H1 (cell line): ENCODE measurements at places on chromosomes 12 and 14. TPM values are rescaled to one million over a fixed set of nuclear protein-coding genes. Genes with fewer than 3 reads are reported as not detected.

The ACSS3 gene
- 22.7 and 24.0 TPM in 2 replicates for total RNA-seq

- H3K36me3 ChIP-seq: no peaks in the 10 kb centered on the region
- no peak overlapping the region for H3K27ac ChIP-seq
- H3K4me3 ChIP-seq: no peak overlapping the region
- H3K27me3 ChIP-seq: no peaks in the 10 kb centered on the region
- peaks cover 2% of the 10 kb centered on the region for H3K4me1 ChIP-seq
- DNase-seq: no peak
Observed at GRCh38 chr14:61433828-61434227, 112.4 kb downstream of the PRKCH start.

DNA sequence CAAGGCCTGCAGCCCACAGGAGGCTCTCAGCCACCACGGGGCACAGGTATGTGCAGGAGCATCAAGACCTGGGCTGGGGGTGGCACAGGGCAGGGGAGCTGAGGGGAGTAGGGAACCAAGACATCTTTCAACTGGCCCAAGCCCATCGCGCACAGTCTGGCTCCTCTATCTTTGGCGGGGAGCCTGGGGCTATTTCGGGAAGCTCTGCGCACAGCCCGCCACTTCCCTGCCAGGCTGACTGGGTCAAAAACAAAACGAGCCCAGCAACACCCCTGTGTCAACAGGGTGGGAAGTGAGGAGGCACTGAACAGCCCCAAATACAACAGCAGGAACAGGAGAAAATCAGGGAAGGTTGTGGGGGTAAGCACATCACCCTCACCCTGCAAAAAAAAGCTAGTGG is 83.9 kb downstream of the ARL6IP4 start:
- H3K27me3 ChIP-seq: no peaks in the 10 kb centered on the region
- no peak overlapping the region for H3K4me3 ChIP-seq
- no peak for DNase-seq
- no peaks in the 10 kb centered on the region for H3K36me3 ChIP-seq

DNA sequence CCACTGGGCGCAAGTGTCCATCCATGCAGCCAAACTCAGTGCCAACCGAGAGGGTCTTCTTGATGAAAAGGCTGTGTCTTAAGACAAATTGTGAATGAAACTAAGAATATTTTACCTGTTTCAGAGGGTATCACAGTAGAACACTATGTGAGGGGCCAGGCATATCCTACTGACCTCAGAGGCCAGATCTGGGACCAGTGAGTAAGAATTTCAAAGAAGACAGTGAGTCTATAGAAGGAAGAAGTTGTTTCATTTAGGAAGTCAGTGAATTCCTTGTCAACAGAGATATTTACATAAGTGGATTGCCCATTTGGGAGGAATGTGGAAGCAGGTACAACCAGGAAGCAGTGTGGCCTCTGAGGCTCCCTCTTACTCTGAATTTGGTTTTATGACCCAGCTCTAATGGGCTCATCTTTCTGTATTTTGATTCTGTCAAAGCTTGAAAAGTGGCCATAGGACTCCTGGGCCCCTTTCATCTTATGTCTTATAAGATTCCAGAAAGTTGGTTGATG is 137.4 kb downstream of the ZNF664 start:
- H3K36me3 ChIP-seq: no peaks in the 10 kb centered on the region
- no peaks in the 10 kb centered on the region for H3K27me3 ChIP-seq
- peaks cover 11% of the 10 kb centered on the region for H3K4me1 ChIP-seq
- H3K4me3 ChIP-seq: no peak overlapping the region
- DNase-seq: no peak
- H3K27ac ChIP-seq: no peak overlapping the region

DNA sequence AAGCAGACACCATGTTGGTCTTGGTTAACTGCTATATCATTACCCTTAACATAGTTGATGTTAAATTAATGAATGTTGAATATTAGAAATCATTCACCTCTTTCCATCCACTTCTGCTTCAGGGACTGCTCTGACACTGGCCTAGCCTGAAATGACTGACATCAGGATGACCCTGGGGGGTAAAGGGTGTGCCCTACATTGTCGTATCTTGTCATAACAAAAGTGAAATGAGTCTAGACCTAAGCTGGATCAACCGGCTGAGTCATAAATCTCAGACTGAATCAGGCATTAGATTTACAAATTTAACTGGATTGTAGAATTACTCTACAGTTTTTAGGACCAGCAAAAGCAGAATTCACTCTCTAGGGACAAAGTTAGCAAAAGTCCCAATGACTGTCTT is 35.3 kb downstream of the KICS2 start:
- no peaks in the 10 kb centered on the region for H3K4me1 ChIP-seq
- H3K27ac ChIP-seq: no peak overlapping the region
- no peak overlapping the region for H3K4me3 ChIP-seq
- no peak for DNase-seq
- H3K36me3 ChIP-seq: no peaks in the 10 kb centered on the region

DNA sequence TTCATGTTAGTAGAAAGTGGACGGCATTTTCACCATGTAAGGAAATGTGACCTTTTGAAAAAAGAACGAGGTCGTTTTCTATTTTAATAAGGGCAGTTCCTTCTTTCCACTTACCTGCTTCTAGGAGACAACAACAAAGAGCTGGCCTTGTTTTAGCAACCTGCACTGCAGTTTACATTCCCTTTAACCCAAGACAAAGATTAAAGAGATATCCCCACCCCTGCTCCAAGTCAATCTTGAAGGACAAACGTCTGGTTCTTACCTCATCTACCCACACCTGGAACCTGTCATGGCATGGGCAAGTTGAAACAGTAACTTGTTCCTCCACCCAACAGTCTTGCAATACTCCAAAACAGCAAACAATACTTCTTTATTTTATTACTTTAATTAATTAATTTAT is 32.7 kb downstream of the ZCCHC8 start:
- no peaks in the 10 kb centered on the region for H3K36me3 ChIP-seq
- DNase-seq: no peak
- H3K27me3 ChIP-seq: no peaks in the 10 kb centered on the region
- H3K4me3 ChIP-seq: no peak overlapping the region
- no peaks in the 10 kb centered on the region for H3K4me1 ChIP-seq
